ENCODE measurements at places on chromosomes 4 and X.

- no peak for DNase-seq
Observed at GRCh38 chrX:43436517-43436916, 219.6 kb upstream of the MAOA start.

GRCh38 chr4:57083090-57083489 is 27.1 kb downstream of the IGFBP7 start:
- DNase-seq, result no peak

DNA sequence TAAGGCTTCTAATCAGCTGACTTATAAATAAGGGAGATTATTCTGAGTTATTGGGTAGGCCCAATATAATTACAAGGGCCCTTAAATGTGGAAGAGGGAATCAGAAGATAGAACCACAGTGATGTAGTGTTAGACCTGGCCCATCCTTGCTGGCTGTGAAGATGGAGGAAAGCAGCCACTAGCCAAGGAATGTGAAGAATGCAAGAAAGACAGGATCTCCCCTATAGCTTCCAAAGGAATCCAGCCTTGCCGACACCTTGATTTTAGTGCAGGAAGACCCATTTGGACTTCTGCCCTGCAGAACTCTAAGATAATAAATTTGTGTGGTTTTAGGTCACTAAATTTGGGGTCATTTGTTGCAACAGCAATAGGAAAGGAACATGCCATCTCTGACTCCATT is 150.6 kb downstream of the SPATA18 start:
- peak; percentile 48 for DNase-seq

- DNase-seq, result peak; percentile 0
Observed at GRCh38 chr4:162586266-162586665, 422.5 kb upstream of the FSTL5 start.

GRCh38 chr4:17647927-17648326 is 33.5 kb downstream of the MED28 start:
- no peak for DNase-seq

DNA sequence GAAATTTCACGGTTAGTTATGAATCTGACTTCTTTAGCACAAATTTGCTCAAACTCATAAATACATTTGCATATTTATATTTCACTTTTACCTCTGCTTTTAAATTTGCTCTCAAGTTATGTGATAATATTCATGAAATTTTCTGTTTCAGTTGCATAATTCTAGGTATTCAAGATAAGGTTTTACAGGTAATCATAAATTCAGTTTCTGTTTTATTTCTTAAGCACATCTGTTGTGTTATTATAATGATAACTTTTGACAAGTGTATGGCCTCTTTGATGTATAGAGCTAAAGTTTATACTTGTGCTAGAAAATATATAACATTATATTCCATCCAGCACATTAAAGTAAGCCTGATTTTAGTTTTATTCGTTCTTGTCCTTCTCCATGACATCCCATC is 308.1 kb downstream of the SLC7A11 start:
- no peak for DNase-seq

DNA sequence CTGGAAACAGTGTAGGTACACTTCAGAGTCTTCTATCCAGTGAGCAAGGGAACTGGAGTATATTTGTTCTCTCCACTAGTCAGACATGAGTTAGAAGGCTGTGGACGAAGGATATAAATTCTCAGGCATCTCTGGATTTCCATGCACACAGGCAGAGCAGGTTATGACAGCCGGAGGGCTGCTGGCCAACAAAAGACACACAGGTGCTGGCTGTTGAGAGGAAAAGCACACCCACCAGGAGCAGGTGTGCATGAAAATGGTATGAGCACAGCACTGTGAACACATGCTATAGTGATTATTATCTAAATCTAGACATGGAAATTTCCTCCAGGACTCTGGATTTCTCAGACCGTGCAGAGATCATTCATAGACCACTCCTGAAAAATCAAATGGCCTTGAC is 444.7 kb upstream of the RPS6KA3 start:
- DNase-seq, result no peak

DNA sequence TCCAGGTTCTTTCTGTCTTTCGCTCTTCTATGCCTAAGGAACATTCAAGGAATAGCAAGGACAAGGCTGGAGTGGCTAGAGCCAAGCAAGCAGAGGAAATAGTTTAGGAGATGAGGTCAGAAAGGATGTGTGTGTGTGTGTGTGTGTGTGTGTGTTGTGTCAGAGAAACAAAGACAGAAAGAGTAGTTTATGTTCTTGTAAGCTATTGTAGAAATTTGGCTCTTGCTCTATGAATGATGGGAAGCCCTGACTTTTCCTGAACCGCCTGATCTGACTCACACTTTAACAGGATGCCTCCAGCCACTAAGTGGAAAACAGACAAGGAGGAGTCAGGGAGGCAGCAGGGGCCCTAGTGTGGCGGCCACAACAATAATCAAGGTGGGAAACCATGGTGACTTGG is 39.7 kb downstream of the LGI2 start:
- peak; percentile 62 for DNase-seq

GRCh38 chrX:53422861-53423306 is at the start of gene RIBC1:
RIBC1 (plus strand) TSS chrX:53422873; CDS start chrX:53426277, 3,404 bp downstream.
- DNase-seq, result no peak

- peak; percentile 2 for DNase-seq
Observed at GRCh38 chr4:172514801-172515200, 653.8 kb upstream of the GALNT7 start.

DNA sequence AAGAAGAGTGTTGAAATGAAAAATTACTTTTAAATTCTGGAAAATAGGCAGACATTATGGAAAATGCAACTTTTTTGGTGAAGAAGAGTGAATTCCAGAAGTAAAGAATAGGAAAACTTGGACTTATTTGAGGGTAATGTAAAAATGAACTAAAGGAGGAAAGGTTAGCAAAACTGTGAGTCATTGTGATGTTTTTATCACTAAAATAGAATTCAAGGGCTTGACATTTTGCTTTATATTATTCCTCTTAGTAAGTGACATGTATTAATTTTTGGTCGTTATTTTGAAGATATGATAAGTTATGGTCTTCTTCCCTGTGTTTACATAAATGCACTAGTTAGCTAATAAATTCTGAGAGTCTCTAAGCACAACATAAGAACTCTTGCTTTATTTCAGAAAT is 390.9 kb downstream of the FAT4 start:
- no peak for DNase-seq

- DNase-seq, result no peak
Observed at GRCh38 chr4:11537846-11538245, 109.2 kb upstream of the HS3ST1 start.

- no peak for DNase-seq
Observed at GRCh38 chr4:7272404-7272803, 80.1 kb downstream of the SORCS2 start.

GRCh38 chr4:173436771-173437265 is 37.9 kb upstream of the SCRG1 start:
- peak; percentile 21 for DNase-seq

DNA sequence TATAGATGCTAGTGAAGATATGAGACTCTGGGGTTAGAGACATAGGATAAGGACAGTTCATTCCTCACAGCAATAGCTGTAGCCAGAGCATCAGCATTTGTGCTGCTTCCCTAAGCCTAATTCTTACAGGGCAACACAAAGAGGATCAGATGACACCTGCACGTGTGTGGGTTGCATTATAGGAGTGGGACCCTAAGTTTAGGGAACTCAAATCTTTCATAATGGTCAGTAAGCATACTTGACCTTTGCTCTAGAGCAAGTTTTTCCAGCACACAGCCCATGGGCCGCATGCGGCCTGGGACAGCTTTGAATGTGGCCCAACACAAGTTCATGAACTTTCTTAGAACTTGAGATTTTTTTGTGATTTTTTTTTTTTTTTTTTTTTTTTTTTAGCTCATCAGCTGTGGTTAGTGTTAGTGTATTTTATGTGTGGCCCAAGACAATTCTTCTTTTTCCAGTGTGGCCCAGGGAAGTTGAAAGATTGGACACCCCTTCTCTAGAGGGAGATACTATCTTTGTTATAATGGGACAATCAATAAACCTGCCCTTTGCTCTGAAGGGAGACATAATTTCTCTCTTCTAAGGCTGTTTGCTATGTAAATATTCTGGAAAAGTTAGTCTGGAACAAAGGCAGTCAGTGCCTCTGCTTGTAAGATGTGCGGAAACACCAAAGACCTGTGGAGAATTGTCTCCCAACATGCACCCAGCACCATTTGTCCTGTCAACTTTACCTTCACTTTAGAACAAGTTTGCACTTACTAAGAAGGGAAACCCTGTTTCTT is 650.2 kb downstream of the ZNF674 start:
- no peak for DNase-seq

DNA sequence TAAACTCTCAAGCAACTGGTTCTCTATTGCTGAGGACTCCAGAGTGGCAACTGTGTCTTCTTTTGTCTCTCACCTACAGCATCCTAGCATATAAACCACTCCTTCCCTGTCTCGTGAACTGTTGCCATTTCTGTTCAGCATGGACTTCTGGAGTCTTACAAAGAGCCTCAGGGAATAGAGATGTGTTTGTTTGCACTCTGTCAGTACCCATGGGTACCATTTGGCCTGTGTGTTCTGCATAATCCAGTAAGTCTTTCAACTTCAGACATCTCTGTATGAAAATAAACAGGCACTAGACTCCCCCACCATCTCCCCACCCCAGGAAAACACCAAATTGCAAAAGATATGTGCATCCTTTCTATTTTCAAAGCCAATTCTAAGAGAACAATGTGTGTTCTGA is 1351.6 kb upstream of the PABPC4L start:
- DNase-seq, result no peak
